ENCODE measurements at places on chromosomes 2 and 18. TPM values are rescaled to one million over a fixed set of nuclear protein-coding genes. Genes with fewer than 3 reads are reported as not detected.

ANKMY1 gene
- total RNA-seq = 17.4 TPM

DNA sequence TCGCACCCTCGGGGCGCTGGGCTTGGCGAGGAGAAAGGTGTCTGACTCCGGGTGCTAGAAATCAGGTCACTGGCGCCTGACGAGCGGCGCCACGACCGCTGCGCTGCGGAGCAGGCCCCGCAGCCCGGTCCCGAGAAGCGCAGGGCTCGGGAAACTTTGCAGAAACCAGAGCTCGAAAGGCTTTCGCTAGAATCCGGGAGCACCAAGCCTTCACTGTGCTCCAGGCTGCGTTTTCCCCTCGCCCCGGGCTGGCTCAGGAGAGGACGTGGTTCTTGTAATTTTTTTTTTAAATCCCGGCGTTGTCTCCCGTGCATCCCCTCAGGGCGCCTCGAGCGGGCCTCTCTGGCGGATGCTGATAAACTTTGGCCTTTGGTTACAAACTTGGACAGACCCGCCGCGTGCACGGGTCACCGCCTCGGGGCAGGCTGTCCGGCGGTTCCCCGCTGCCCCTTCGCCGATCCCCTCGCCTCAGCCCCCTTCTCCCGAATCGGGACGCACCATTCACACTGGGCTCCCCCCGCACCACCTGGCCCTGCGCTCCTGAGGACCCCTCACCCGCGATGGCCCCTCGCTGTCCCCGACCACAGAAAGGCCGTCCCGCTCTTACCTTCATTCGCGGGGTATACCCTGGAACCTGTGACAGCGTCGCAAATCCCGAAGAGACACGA lies 419 bp downstream of the EPHA4 start:
- peak; percentile 38 for DNase-seq

DNA sequence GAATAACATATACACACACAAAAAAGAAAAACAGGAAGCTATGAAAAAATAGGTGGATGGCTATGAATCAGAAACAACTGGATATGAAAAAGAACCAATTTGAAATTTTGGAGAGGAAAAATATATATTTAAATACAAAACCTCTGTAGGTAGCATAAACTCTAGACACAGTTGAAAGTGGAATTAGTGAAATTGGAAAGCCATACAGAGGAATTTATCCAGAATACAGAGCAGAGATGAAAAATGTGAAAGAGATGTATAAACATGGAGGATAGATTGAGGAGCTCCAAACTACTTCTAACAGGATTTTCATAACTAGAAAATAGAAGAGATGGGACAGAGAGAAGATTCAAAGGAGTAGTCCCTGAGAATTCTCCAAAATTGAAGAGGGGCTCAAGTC lies 168.8 kb downstream of the SEPTIN10 start:
- no peak for DNase-seq

WIPF1 gene
- 32.7 TPM for total RNA-seq

DNA sequence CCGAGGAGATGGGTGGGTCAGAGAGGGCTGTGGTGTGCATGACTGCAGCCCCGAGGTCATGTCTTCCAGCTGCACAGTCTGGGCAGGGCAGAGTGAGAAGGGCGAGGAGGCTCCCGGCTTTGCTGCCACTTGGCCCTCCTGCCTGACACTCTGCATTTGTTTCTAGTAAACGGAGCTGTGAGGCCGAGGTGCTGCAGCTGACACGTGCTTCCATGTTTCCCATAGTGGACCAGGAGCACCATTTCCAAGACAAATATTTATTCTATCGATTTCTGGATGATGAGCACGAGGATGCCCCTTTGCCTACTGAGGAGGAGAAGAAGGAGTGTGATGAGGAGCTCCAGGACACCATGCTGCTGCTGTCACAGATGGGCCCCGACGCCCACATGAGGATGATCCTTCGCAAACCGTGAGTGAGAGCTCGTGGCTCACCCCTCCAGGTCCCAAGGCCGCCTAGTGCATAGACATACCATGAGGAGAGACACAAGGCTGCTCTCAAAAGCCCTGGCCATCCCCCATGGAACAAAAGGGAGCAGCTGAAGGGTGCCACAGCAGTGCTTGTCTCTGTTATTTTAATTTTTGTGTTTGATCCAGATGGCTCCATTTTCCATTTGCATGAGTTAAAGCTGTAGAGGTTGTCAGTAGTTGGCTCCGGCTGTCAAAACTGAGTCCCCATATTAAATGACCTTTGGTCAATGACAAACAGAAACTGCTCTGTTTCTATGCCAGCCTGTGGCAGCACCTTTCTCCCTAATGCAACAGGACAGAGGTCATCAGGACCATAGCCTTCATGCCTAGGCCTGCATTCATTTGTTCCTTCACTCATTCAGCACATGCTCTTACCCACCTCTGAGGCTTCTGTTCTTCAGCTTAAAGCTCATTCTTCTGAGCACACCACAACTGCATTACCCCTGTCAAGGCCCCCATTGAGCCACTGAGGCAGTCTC lies 108.3 kb upstream of the MAP3K20 start:
- DNase-seq = no peak

MYO1B gene
- 16.9 TPM for total RNA-seq

DNA sequence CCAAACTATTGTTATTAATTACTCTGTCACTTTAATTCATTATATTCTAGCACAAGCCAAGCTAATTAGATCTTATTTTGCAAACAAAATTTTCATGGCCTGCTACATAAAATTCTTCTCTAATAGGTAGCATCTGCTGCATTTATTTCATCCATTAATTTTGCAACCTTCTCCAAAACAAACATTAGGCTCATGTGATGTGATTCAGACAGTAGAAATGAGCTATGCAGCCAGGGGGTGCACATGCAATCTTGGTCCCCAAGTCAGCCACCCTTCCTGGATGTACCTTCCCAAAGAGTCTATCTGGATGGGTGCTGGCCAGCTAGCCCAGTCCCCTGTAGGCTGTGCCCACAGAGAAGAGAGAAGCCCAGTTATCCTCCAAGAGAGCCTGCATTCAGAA lies 242.1 kb upstream of the OSR1 start:
- no peak for DNase-seq

HMSD gene
- not detected for total RNA-seq

GRCh38 chr2:52571380-52572347 lies 1195.9 kb upstream of the CHAC2 start:
- DNase-seq = no peak

DNA sequence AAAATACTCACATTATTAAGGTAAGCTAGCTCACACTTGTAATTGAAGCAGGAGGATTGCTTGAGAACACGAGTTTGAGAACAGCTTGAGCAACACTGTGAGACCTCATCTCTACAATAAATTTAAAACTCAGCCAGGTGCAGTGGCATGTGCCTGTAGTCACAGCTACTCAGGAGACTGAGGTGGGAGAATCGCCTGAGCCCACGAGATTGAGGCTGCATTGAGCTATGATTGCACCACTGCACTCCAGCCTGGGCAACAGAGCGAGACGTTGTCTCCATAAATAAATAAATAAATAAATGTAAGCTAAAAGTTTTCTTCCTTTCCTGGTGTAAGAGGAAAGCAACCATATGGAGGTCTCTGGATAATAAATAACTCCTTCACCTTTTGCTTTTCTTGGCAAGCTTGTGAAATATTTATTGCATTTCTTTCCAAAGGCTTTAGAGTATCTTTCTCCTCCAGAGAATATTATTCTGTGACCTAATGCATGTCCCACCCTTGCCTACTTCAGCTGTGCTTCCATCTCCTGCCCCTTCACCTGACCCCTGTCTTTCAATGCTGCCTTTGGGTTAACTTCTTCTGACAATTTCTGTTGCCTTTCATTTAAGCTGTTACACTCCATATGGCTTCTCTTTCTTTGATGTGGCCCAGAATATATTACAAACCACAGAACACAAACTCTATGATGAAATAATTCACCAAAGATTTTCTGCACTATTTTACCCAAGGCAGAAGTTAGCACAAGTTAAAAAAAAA lies 280.7 kb upstream of the RND3 start:
- no peak for DNase-seq

- no peak for DNase-seq
These were observed 211.8 kb downstream of the C1D start for GRCh38 chr2:67851016-67851415.

GRCh38 chr2:50309503-50309902 lies 722.4 kb downstream of the NRXN1 start:
- no peak for DNase-seq

SERPINB11 gene
- not detected for total RNA-seq

GRCh38 chr2:220891405-220891804 lies 680.7 kb downstream of the EPHA4 start:
- DNase-seq = no peak

DNA sequence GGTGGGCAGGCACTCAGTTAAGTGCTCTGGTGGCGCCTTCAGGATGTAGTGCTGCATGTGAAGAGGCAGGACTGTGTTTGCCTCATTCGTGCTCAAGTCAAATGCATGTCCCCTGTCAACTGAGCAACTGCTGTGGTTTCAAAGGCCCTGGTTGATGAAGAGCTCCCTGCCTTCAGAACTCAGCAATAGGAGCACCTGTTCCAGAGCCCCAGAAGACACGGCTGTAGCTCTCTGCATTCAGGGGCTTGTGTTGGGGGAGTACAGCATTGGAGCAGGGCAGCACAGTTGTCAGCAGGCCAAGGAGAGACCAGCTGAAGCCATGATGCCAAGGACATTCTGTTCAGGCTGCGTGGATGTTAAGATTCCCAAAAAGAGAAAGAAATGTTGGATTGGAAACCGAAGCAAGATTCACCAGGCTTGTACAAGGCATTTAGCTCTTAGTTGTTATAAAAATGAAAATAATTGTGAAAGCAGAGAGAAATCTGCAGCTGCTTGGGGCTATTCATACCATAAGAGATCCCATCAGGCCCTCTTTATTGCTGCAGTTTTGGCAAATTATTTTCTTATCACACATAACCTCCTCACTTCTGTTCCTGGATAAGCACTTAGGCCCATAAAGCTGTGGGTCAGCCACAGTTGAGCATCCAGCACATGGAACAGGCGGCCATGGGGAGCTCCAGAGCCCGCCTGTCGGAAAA lies 252.4 kb upstream of the ZNF521 start:
- no peak for DNase-seq

DNA sequence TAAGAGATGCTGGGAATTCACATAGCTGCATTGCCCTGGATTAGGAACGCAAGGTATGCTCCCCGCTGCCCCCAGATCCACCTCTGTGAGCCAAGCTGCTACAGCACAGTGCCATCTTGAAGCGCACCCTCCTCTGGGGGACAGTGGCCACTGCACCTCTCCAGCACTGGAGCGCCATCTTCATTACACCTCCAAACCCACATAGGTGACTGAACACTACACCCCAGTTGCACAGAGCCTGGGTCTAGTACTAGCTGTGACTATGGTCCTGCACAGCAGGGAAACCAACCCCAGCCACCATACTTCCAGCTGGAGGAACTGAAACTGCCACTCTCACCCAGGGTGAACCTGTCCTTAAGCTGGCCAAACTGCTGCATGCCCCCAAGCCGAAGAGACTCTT lies 84.6 kb downstream of the TMEM237 start:
- no peak for DNase-seq

GRCh38 chr18:9735879-9736278 lies 27.8 kb downstream of the RAB31 start:
- DNase-seq = no peak

LTBP1 gene
- total RNA-seq = 12.9 TPM

- no peak for DNase-seq
These were observed 30.9 kb downstream of the SLC4A3 start for GRCh38 chr2:219658196-219658846.

GRCh38 chr18:79195716-79196683 lies 126.8 kb downstream of the ATP9B start:
- DNase-seq = no peak

LRATD1 gene
- total RNA-seq = 11.4 TPM

LOXL3 gene
- 0.98 TPM for total RNA-seq

DNA sequence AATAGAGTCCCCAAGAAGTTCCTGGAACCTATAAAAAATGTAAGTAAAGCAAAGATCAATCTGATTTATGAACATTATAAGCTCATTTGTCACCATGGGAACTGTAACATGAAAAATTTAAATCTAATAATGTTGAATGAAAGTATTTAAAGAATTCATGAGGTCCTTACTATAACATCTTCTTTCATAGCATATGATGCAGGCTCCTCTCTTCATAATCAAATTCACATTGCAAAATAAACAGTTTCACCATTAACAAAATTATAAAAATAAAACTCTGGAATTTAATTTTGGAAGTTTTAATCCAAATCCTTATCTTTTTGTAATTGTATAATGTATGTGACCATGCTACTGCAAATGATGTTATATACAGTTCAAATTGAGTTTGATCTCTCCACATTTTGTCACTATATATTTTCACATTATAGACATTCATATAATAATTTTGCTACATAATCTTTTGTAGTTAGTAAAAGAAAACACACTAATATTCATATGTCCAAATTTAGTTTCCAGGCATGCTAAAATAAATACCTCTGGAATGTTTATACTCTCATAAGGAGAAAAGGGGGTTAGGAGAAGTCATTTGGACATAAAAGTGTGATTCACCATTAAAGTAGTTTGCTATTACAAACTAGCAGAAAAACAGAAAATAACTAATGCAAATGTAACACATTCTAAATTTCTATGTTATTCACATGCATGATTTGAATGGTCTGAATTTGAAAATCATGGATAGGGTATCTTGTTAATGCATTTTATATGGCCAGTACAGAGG lies 954.1 kb downstream of the DSC3 start:
- DNase-seq = no peak

DNA sequence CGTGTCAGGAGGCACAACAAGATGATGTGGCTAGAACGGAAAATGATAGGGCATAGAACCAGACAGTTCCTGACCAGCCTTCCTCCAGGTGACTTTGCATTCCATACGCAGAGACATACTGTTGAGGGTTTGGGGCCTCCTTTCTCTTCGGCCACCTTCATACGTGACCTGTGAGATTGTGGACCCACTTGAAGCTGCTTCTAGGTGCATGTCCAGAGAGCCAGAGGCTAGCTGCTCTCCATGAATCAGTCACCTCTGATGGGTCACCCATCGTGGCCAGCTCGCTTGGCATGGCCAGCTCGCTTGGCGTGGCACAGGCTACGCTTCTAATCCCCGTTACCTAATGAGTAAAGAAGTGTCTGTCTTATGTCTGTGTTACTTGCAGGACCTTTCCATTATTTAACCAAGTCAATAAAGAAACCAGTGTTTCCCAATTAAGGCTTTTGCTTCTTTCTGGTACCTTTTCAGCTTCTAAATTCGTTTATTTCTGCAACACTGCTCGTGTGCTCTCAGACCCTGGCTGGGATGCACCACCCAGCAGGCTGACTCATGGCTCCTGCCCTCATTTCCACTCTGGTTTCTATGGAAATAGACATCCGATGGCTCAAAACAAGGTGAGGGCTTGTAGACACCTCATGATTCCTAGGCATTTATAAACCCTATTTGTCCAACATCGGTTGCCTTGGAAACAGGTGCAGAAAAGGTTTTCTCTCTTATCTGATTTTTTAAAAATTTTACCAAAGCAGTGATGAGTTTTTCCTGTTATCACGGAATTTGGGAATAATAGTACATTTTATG lies 86.7 kb upstream of the B3GNT7 start:
- DNase-seq = no peak

SP140L gene
- 7.4 TPM for total RNA-seq

DOK6 gene
- 2.9 TPM for total RNA-seq

CLEC4F gene
- total RNA-seq = 1.4 TPM

- no peak for DNase-seq
These were observed 60.0 kb downstream of the ANKRD12 start for GRCh38 chr18:9196568-9196967.

GRCh38 chr2:64201151-64201550 lies 56.9 kb upstream of the PELI1 start:
- no peak for DNase-seq

Measured in thyroid gland (tissue), 4 donors.